ENCODE measurements at places on chromosomes 7 and 10.

DNA sequence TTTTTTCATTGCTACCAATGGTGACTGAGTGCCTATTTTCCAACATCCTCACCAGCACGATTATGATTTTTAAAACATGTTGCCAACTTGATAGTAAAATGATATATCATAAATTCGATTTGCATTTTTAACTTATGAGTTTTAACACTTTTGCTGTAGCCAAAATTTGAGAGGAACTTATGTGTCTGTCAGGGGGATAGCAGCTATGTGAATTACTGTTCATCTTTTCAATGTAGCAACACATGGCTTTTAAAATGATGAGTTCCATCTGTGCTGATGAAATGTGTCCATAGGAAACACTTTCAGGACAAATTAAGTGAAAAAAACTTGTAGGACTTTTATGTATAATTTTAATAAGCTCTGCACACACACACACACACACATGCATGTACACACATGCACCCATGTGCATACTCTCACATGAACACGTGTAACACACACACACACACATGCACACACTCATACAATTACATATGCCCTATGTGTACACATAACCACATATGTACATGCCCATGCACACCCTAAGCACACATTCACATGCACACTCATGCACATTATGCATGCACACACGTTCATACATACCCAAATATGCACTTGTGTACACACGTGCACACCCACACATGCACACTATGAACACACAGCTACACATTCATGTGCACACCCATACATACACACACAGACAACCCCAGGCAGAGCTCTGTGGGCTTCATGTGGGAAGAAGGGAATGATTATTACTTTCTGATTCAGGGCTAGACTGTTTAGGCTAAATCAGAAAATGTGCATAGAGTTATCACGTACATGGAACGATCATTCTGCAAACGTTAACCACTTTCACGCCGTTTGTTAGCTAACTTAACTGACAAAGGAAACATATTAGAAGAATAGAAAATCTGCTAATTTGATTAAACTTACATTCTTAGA lies 68.9 kb downstream of the C10orf143 start:
- no peak for DNase-seq

DNA sequence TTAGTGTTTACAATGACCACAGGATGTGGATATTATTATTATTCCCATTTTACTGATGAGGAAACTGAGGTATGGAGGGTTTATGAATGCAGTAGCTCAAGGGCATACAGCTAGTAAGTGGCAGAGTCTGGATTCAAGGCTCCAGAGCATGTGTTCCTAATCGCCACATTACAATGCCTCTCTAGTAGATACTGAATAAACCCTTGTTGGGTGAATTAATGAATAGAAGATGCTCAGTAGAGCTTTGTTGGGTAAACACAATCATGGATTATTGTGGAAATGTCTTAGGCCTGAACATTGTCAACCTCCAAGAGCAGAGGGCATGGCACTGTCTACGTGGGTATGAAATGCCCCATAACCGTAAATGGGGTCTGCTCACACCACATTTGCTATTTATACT lies 545.3 kb downstream of the LRMDA start:
- no peak for DNase-seq

DNA sequence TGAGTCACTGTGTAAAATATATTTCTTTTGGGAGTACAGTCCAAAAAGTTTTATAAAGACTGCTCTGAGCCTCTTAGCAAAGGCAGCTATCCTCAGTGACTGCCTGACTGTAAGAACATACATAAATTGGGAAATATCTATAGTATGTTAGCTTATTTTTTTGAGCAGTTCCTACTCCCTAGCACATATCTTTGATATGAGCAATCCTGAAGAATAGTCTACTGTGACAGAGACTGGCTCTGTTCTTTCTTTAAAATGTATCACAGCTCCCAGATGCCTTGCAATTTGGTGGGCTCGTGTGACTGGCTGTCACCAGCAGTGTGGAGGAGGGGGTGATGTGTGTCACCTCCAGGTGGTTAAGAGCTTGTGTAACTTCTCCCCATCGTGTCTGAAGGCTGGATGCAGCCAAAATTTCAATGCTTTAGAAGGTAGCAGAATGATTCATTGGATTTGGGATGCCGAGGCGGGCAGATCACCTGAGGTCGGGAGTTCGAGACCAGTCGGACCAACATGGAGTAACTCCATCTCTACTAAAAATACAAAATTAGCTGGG lies 47.9 kb downstream of the MTERF1 start:
- DNase-seq, result no peak

- DNase-seq, result no peak
Observed at GRCh38 chr7:137829337-137829992, 17.3 kb downstream of the DGKI start.

DNA sequence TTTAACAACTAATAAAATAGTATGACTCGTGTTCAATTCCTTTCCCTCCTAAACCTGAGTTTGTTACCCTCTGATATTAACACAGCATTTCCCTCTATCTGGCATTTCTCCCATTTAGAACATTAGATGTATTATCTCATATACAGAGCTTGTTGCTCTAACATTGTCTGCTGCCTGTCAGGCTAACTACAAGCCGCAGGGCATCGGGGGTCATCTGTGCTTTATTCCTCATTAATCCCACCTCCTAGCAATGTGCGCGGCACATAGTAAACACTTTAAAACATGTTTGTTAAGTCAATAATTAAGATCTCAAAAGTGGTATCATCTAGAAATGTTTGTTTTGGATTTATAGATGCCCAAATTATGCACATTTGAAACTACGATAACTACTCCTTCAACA lies 52.9 kb upstream of the NEBL start:
- no peak for DNase-seq

DNA sequence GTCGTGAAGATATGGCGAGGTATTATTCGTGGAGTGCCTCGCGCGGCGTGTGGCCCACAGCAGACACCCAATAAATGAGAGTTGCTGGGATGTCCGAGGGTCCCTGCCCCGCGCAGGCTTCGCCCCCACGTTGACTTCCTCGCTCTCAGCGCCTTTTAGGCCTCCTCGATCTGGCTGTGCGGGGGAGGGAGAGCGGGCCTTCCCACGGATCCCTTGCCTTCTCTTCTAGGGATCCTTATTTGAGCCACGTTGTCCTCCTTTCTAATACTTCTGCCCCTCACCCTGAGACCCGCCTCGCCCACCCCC lies 660 bp downstream of the VCL start:
- no peak for DNase-seq

GRCh38 chr10:68135922-68136792 lies 26.9 kb downstream of the MYPN start:
- no peak for DNase-seq

DNA sequence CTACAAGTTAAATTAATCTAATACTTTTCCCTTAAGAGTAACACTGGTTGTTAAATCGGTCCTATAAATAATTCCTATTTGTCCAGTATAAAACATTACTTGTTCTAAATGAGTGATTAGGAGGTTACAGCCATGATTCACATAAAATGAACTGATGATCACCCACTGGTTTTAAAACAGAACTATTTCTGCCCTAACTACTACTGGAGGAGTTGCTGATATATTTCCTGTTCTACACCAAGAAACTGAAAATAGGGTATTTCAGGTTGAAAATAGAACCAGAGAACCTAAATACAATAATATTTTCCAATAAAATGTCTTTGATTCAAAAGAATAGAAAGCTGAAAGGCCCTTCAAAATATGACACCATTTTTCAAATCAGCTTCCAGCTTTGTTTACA lies 30.9 kb downstream of the DNAJC1 start:
- no peak for DNase-seq

DNA sequence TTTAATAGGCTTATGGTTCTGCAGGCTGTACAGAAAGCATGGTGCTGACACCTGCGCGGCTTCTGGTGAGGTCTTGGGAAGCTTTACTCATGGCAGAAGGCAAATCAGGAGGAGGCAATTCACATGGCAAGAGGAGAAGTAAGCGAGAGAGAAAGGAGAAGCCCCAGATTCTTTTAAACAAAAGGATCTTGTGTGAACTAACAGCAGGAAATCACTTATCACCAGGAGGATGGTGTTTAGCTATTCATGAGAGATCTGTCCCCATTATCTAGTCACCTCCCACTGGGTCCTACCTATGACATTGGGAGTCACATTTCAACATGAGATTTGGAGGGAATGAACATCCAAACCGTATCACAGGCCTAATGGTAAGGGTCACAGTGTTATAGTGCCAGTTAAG lies 678.0 kb upstream of the KCND2 start:
- DNase-seq, result no peak

DNA sequence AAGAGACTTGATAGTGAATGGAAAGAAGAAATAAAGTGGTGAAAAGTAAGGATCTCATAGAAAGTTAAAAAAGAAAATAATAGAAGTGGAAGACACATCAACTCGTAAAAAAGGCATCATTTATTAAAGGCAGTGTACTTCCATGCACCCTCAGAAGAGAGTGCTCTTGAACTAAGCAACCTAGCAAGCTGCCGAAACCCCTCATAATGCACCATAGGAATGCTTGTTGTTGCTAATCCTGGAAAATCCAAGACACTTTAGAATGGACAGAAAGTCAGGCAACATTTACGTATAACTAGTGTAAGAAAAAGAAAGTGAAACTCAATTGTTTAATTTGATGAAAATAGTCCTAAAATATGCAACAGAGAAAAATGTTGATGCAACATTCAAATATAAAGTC lies 12.8 kb downstream of the TFPI2 start:
- no peak for DNase-seq

GRCh38 chr10:124267231-124267885 lies 151.4 kb downstream of the OAT start:
- DNase-seq, result no peak

DNA sequence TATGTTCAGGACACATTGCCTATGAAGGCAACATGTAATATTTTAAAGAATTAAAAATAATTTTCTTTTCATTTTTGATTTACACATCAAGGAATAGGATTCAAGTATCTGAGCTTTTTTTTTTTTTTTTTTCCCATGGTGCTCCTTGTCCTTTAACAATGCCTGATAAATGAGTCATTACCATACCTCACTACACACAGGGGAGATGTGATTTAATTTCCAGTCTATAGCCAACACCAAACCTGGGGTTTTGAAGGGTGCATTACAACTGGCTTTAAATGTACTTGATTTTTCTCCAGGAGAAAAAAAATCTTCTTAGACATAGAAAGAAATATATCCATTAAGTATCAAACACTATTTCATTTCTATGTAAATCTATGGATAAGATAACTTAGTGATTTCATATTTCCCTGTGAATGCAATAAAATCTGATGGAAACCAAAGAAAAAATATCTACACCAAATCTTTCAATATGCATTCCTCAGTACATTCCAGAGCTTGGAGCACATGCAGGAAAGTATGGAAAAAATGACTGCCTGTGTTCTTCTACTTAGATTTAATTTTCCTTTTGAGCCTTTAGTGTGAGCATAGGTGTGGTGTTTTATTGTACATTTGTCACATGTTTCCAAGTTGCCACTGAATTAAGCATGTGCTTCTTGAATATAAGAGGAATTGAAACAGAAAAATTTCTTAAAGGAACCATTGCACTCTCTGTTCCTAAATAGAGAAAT lies 204.8 kb upstream of the MEOX2 start:
- DNase-seq, result no peak

DNA sequence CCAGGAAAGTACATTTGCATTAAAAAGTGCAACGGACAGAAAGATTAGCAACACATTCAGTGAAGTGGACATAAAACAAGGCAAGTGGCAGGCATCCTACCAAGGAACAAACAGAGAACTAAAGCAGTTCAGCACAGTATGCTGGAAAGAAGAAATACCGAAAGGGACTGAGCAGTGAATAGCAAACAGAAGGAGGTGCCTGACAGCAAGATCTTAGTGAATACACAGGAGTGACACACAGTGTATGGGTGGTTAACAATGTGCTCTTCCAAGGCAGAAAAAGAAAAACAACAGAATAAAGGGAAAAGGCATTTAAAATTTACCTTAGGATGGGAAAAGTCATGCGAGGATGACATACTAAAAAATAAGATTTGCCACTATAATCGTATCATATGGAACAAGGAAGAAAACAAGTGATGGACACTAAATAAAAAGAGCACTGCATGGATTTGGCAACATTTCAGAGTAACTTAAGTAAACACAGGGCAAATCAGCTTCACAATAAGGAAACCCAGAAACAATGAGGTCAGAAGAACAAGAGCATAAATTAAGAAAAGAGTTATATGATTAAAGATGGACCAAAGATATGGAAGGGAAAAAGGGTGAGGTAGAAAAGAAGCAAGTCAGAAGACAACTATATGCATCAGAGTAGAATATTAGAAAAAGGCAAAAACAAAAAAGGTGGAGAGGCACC lies 29.5 kb downstream of the MEST start:
- no peak for DNase-seq

DNA sequence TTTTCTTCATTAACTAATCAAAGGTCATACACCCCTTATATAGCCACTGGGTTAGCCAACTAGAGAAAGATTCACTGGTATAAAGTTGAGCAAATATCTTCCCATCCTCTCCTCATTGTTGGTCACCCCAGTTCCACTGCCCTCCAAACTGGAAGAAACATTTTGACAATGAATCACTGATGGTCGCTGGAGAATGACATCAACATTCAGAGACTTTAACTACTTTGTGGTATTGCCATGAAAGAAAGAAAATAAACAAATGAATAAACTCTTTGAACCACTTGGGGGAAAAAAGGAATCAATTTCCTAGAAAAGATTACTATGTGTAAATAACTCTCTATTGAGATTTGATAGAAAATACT lies 23.4 kb downstream of the HYCC1 start:
- no peak for DNase-seq

- DNase-seq, result no peak
Observed at GRCh38 chr7:128135515-128136214, 104.4 kb upstream of the LRRC4 start.

DNA sequence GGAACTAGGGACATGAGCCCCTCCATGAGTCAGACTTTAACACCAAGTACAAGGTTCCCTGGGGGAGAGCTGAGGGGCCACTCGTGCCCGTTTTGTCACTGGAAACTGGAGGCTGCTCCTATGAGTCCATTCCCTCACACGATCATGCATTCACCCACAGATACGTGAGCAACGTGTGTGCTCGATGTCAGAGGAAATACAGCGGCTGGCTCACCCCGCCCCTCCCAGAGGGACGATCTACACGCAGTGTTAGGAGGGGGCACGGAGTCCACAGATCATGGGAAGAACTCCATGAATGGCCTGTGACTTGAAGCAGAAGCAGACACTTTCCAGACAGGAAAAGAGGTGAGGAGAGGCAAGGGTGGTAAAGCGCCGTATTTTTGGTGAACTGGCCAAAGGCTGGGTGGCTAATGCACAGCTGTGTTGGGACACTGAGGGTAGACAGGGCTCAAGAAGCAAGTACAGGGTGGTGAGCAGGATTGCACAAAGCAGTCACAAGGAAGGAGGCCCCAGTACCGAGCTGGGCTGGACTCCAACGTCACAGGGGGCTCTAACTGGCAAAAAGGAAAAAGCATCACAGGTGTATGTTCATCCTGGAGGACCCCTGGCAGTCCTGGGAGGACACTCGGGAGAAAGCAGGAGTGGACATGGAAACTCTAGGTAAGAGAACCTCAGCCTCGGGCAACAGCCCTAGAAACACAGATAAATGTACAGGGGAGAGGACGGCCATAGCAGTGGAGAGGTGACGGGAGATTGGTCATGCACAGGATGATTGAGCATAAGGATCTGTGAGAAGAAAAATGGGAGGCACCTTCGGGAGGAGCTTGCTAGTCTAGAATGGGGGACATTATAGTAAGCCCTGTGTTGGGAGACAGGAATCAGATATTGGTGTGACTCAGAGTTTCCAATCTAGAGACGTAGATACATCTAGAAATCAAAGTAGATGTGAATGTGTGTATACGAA lies 41.2 kb downstream of the TNS3 start:
- DNase-seq, result no peak

GRCh38 chr7:112116358-112116757 lies 89.8 kb downstream of the DOCK4 start:
- no peak for DNase-seq

Data from SIG-M5 (cell line).